ENCODE measurements at places on chromosomes 12 and 14. TPM values are rescaled to one million over a fixed set of nuclear protein-coding genes. Genes with fewer than 3 reads are reported as not detected.

The SALL2 gene
- total RNA-seq = 9.2 TPM

The KRT2 gene
- not detected for total RNA-seq

- no peak for DNase-seq
These were observed 17.4 kb downstream of the COL2A1 start for GRCh38 chr12:47986832-47987231.

GRCh38 chr12:45852508-45852907, 123.0 kb downstream of the ARID2 start:
- DNase-seq = no peak

DNA sequence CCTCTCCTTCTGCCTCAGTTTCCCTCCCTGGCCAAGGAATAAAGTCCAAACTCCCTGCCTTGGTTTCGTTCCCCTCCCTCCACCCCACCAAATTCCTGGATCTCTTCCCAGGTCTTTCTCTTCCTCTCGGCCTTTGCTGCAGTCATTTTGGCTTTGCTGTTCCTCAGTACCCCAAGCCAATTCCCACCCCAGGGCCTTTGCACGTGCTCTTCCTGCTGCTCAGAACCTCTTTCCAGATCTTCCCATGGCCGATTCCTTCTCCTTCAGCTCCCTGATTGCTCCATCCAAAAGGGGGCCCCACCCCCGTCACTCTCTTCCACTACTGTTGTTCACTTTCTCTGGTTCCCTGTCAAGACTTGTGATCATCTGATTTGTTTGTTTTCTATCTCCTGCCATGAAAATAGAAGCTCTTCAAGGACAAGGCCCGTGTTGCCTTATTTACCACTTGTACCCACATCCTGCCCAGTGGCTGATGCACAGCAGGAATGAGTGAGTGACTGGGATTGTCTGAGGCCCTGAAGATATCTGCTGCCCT, 3.1 kb downstream of the HNF1A start:
- DNase-seq = no peak

DNA sequence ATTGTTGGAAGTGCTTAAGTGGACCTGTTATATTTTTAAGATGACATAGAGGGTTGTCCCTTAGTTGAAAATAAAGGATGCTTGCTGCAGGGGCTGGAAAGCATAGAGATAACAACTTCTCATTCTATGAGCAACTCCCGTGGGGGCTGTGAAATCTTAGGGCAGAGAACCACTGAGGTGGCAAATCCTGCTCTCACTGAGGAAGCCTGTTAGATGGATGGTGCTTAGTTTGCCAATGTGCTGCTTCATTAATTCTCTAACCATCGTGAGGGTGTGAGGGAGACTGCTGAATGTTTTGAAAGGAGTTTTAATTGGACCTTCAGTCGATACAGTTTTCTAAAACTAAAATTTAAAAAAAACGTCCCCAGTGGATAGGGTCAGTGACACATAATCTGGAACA, 46.5 kb downstream of the PTPRO start:
- no peak for DNase-seq

Measured in aorta (tissue), 5 donors.